Mucosa of descending colon (tissue), 3 donors: ENCODE measurements at places on chromosomes 2 and 18. TPM values are rescaled to one million over a fixed set of nuclear protein-coding genes. Genes with fewer than 3 reads are reported as not detected.

NDC80 gene
- total RNA-seq = 3.1 TPM

CHRNG gene
- not detected for total RNA-seq

C1QL2 gene
- not detected for total RNA-seq

CD302 gene
- 16.0 TPM for total RNA-seq

PLEKHM3 gene
- 9.7 TPM for total RNA-seq

PLA2R1 gene
- 8.0 TPM for total RNA-seq

C2orf15 gene
- 3.6 TPM for total RNA-seq

SH3BP4 gene
- 18.0 TPM for total RNA-seq

CCDC74B gene
- 1.6 TPM for total RNA-seq

HOXD12 gene
- not detected for total RNA-seq

CTAGE1 gene
- not detected for total RNA-seq

CROCC2 gene
- total RNA-seq = 0.07 TPM

MXD1 gene
- 98.6 TPM for total RNA-seq
